Camera-type eye (tissue), 1 donor: ENCODE measurements at places on chromosomes 3 and 15. TPM values are rescaled to one million over a fixed set of nuclear protein-coding genes. Genes with fewer than 3 reads are reported as not detected.

MASP1 gene
- total RNA-seq, result 5.6 TPM

PLA2G4E gene
- total RNA-seq, result 0.16 TPM

SCAANT1 gene
- total RNA-seq, result not detected

CD200R1 gene
- 2.0 TPM for total RNA-seq

STAB1 gene
- total RNA-seq, result 53.9 TPM

ESYT3 gene
- total RNA-seq, result 3.6 TPM

MUC13 gene
- total RNA-seq, result not detected

PGBD4 gene
- total RNA-seq, result 2.1 TPM

NANOGP8 gene
- not detected for total RNA-seq

FRMD5 gene
- total RNA-seq, result 25.5 TPM

CHRD gene
- total RNA-seq, result 26.8 TPM
